ACHN (cell line): ENCODE measurements at places on chromosomes 4 and X.

DNA sequence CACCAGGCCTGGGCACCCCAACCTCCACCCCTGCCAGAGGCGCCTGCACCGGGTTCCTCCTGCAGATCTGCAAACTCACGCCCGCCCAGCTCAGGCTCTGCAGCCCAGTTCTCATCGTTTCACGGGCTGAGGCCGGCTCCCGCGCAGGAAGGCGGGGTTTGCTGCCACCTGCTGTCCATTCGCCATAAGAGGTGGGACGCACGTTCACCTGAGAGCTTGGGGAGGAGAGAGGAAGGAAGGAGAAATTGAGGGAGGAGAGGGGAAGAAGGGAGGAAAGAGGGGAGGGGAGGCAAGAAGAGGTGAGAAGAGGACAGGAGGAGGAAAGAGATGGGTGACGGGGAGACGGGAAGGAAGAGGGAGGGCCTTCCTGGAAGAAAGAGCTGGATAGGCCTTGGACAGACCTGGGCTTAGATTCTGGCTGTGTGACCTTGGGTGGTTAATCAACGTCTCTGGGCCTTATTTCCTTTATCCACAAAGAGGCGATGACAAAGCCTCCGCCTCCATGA is 114.5 kb downstream of the ADRA2C start:
- DNase-seq = peak; percentile 58

DNA sequence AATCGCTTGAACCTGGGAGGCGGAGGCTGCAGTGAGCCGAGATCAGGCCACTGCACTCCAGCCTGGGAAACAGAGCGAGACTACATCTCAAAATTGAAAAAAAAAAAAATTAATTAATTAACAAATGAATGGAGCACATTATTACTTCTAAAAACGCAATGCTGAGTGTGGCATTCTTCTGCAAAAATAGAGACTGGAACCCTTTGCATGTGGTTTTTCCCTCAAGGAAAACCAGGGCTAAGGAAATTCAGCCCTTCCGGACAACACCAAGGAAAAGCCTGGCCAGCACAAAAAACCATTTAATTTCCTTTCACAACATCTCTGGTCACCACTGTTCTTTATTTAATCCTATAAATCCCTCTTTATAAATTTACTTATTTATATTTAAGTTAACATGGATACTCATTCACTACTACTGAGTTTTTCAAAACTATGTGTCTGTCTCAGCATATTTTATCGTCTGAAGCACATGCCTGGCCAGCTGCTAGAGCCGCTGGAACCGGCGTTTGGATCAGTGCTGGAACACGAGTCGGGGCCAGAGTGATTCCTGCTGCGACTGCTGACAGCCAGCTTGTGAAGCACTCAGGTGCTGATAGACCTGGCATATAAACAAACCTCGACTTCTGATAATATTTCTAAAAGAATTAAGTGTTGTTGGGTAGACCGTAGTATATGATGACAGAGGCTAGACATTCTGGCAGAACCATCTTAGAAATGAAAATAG is 84.5 kb upstream of the WWC2 start:
- DNase-seq = no peak

DNA sequence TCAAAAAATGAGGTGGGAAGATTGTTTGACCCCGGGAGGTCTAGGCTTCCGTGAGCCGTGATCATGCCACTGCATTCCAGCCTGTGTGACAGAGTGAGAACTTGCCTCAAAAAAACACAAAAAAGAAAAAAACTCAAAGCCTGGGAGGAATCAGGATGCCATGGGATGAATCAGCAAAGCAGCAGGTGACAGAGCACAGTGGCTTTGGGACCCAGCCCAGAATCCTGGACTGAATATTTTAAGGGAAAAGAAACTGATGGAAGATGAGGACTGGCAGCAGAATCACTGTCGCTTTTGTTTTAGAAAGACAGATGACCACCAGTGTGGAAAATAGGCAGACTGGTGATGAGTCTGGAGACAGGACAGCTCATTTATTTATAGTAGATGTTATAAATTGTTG is 16.6 kb downstream of the S100G start:
- DNase-seq = no peak

GRCh38 chr4:150722908-150723362 is 141.0 kb downstream of the MAB21L2 start:
- no peak for DNase-seq

- no peak for DNase-seq
These were observed 55.9 kb upstream of the RASSF6 start for GRCh38 chr4:73676136-73676535.

DNA sequence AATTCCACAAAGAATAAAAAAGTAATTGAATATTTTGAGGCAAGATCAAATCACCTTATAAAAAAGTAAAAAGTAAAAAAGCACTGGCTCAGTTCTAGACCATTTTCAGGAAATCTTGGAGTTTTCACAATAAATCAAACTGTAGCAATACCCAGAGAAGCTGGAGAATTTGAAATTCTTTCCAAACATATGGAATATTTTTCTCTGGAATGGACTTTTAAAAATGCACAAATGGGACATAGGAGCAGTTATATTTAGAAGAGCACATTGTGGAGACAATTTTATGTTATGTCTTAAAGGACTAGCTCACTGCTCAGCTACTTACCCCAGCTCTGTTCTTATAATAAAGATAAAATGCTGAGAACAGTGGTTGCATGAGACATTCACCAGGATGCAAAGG is 211.9 kb upstream of the KIT start:
- no peak for DNase-seq

- no peak for DNase-seq
These were observed 117.7 kb downstream of the SMIM20 start for GRCh38 chr4:26031704-26032103.

- DNase-seq = no peak
These were observed 89.3 kb downstream of the MAD2L1 start for GRCh38 chr4:119977076-119977940.
